ENCODE measurements at places on chromosomes 3 and 15. TPM values are rescaled to one million over a fixed set of nuclear protein-coding genes. Genes with fewer than 3 reads are reported as not detected.

ATP13A5 gene
- total RNA-seq: not detected

ARPP21 gene
- not detected for total RNA-seq

- no peaks in the 10 kb centered on the region for H3K27me3 ChIP-seq
- no peaks in the 10 kb centered on the region for H3K4me1 ChIP-seq
- H3K36me3 ChIP-seq: no peaks in the 10 kb centered on the region
- no peak overlapping the region for H3K27ac ChIP-seq
- no peak for DNase-seq
- H3K4me3 ChIP-seq: no peak overlapping the region
Observed at GRCh38 chr3:14534516-14535191, 5.5 kb downstream of the GRIP2 start.

- no peaks in the 10 kb centered on the region for H3K27me3 ChIP-seq
- no peak overlapping the region for H3K4me3 ChIP-seq
- DNase-seq: no peak
- no peaks in the 10 kb centered on the region for H3K36me3 ChIP-seq
Observed at GRCh38 chr3:31370681-31371080, 162.0 kb upstream of the STT3B start.

SLC25A20 gene
- total RNA-seq: 0.78 TPM

GRCh38 chr3:23164746-23165145 is 38.4 kb upstream of the UBE2E2 start:
- DNase-seq: no peak
- no peaks in the 10 kb centered on the region for H3K36me3 ChIP-seq
- no peak overlapping the region for H3K27ac ChIP-seq
- H3K27me3 ChIP-seq: no peaks in the 10 kb centered on the region

GRCh38 chr15:39672666-39673065 is 91.8 kb downstream of the THBS1 start:
- no peaks in the 10 kb centered on the region for H3K27me3 ChIP-seq
- H3K27ac ChIP-seq: no peak overlapping the region
- no peak for DNase-seq
- H3K4me1 ChIP-seq: peaks cover 3% of the 10 kb centered on the region
- no peaks in the 10 kb centered on the region for H3K36me3 ChIP-seq

SPTSSB gene
- total RNA-seq: 0.11 TPM

COPS2 gene
- total RNA-seq: 131 TPM

DNA sequence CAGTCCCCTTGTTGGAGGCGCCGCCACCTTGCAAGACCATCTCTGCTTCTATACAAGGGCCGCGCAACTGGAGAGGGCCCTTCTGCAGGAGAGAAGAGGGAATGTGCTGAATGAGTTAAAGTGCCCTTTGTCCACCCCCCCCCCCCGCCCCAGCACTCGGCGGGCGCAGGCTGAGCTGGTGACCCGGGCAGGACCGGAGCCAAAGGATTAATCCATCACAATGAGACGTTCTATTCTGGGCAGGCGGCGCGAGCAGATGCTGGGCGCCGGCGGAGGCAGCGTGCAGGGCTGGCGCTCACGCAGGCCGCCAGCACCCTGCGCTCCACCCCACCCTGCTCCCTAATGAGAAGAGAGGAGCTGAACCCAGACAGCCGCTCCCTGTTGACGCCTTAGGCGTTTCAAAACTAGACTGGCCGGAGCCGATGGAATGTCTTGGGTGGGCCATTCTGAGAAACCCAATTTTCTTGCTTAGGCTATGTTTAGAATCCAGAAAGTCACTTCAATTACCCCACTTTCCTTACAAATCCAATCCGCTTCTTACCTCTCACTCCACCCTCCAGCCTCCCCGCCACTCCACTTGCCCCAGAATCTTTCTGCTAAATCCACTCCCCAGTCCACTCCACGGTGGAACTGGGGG is 32.9 kb downstream of the GJD2 start:
- H3K36me3 ChIP-seq: no peaks in the 10 kb centered on the region
- no peak overlapping the region for H3K4me3 ChIP-seq
- no peak for DNase-seq
- peaks cover 17% of the 10 kb centered on the region for H3K27me3 ChIP-seq
- no peaks in the 10 kb centered on the region for H3K4me1 ChIP-seq

BOC gene
- not detected for total RNA-seq

GRCh38 chr3:43370293-43370980 is 84.1 kb downstream of the SNRK start:
- H3K4me3 ChIP-seq: no peak overlapping the region
- no peak overlapping the region for H3K27ac ChIP-seq
- H3K4me1 ChIP-seq: peaks cover 15% of the 10 kb centered on the region
- DNase-seq: no peak
- H3K36me3 ChIP-seq: no peaks in the 10 kb centered on the region

GRCh38 chr3:191696348-191696747 is 235.4 kb downstream of the PYDC2 start:
- H3K27ac ChIP-seq: no peak overlapping the region
- no peaks in the 10 kb centered on the region for H3K36me3 ChIP-seq
- H3K27me3 ChIP-seq: no peaks in the 10 kb centered on the region
- H3K4me3 ChIP-seq: no peak overlapping the region
- DNase-seq: no peak

FSTL1 gene
- total RNA-seq: not detected

DNA sequence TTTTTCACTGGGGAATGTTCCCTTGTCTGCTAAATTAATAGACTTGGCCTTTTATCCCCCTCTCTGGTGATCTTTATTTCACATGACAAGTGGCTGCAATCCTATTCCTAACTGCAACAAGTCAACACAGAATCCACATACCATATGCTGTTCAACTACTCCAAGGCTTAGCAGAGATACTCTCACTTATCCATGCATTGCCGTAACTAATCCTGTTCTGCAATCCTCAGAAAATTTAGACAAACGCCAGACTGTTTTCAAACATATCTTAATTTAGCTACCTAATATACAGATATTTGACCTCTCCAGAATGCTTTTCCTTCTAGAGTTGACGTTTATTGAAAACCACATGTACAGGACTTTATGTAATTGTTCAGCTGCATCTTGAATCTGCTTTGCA is 37.9 kb downstream of the EID1 start:
- peaks cover 4% of the 10 kb centered on the region for H3K27me3 ChIP-seq
- no peaks in the 10 kb centered on the region for H3K36me3 ChIP-seq
- H3K4me1 ChIP-seq: no peaks in the 10 kb centered on the region
- H3K4me3 ChIP-seq: no peak overlapping the region
- no peak overlapping the region for H3K27ac ChIP-seq

FYCO1 gene
- total RNA-seq: 20.1 TPM

EPHA6 gene
- total RNA-seq: not detected

GRCh38 chr3:183212565-183212964 is 40.5 kb upstream of the B3GNT5 start:
- no peak overlapping the region for H3K4me3 ChIP-seq
- H3K4me1 ChIP-seq: no peaks in the 10 kb centered on the region
- DNase-seq: peak; percentile 29
- H3K36me3 ChIP-seq: no peaks in the 10 kb centered on the region
- H3K27me3 ChIP-seq: no peaks in the 10 kb centered on the region

GRCh38 chr15:98375513-98376340 is 272.6 kb upstream of the IGF1R start:
- H3K27me3 ChIP-seq: no peaks in the 10 kb centered on the region
- no peak overlapping the region for H3K4me3 ChIP-seq
- H3K4me1 ChIP-seq: no peaks in the 10 kb centered on the region
- no peaks in the 10 kb centered on the region for H3K36me3 ChIP-seq

DNA sequence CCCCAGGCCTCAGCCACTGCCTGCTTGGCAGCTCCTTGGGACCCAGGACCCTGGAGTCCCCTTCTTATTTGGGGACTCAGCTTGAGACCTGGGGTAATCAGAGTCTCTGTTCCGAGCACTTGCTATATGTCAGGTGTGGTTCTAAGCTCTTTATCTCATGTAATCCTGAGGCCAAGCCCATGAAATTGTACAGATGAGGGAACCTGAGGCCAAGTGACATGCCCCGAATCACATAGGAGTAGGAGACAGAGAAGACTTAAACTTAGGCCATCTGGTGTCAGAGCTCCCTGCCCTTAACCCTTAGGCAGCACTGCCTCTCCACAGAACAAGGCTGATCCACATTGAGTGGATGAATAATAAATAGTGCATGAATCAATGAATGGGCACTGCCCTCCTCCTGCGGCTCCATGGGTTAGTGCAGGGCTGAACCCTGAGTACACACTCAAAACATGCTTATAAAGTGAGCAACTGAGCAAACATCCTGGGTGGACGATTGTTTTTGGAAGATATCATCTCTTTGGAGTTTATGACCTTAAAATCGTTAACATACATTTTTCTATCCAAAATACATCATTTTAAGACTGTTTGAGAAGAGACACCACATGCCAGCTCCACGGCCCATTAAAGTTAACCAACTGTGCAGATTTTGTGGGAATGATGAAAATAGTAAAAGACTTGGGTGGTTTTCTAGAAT is 33.2 kb upstream of the IQSEC1 start:
- no peak overlapping the region for H3K4me3 ChIP-seq
- H3K4me1 ChIP-seq: peaks cover 12% of the 10 kb centered on the region
- no peak overlapping the region for H3K27ac ChIP-seq
- no peaks in the 10 kb centered on the region for H3K36me3 ChIP-seq

DNA sequence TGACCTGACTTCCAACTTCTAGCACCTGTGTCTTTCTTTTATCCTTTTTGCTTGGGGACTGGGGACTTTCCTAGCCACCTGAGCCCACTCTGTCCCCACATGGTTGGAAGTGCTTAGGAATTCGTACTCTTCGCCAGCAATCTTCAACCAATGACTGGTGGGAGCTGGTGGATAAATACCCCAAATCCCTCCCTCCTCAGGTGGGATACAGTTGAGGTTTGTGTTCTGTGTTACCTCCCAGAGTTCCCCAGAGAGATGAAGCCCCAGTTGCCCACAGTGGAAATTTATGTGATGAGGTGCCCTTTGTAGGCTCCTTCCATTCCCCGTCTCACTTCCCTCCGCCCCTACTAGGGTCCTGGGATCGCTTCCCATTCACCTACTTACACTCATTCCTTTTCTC is 40.1 kb upstream of the CFAP161 start:
- H3K4me1 ChIP-seq: peaks cover 2% of the 10 kb centered on the region
- H3K4me3 ChIP-seq: no peak overlapping the region
- DNase-seq: no peak
- H3K36me3 ChIP-seq: no peaks in the 10 kb centered on the region
- H3K27me3 ChIP-seq: peaks cover 28% of the 10 kb centered on the region

GRCh38 chr3:115823083-115823482 is 199.8 kb downstream of the GAP43 start:
- H3K27me3 ChIP-seq: peaks cover 8% of the 10 kb centered on the region
- DNase-seq: no peak
- no peak overlapping the region for H3K4me3 ChIP-seq
- H3K27ac ChIP-seq: no peak overlapping the region
- H3K4me1 ChIP-seq: no peaks in the 10 kb centered on the region

C3orf20 gene
- total RNA-seq: 0.14 TPM

DNA sequence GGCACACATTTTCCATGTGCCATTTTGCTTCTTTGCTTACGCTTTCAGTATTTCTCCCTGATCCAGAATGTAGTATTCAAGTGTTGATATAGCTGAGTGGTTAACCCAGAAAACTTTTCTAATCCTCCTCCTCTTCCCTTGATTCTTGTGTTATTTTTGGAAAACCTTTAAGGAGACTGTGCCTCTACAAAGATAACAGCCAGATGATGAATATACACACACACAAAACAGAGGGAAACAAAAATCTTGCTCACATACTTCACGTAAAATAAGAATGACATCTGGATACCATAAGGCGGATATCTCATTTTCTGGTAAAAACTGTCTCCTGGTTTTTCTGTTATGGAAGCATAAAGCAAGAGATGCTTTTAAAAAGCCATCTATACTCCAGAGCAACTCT is 295.8 kb upstream of the THBS1 start:
- no peak overlapping the region for H3K4me3 ChIP-seq
- H3K27me3 ChIP-seq: peaks cover 4% of the 10 kb centered on the region
- H3K27ac ChIP-seq: no peak overlapping the region

CCR8 gene
- total RNA-seq: 2.1 TPM

CYP1A1 gene
- not detected for total RNA-seq

- no peak for DNase-seq
- H3K4me3 ChIP-seq: no peak overlapping the region
- no peaks in the 10 kb centered on the region for H3K4me1 ChIP-seq
- H3K36me3 ChIP-seq: no peaks in the 10 kb centered on the region
Observed at GRCh38 chr3:78046566-78046965, 1006.7 kb downstream of the ROBO2 start.

- no peaks in the 10 kb centered on the region for H3K27me3 ChIP-seq
- no peak for DNase-seq
- H3K4me3 ChIP-seq: no peak overlapping the region
Observed at GRCh38 chr15:26178640-26179220, 315.6 kb upstream of the ATP10A start.

ALDH1A2 gene
- total RNA-seq: not detected

DNA sequence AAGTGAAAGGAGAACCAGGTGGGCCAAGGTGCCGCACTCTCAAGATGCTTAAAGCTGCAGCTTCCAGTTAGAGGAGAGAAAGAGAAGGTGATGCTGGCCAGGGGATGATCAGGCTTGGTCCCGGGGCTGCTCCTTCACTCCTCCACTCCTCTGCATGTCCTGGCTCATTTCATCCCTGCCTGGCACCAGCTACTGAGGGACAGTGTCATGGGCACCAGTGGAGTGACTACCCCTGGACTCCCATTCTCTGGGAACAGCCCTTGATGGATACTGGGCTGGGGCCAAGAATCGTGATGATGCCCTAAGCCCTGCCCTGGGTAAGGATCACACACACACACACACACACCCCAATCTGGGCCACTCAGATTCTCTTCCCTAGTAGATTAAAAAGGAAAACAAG is 243.7 kb downstream of the UACA start:
- no peaks in the 10 kb centered on the region for H3K36me3 ChIP-seq
- H3K27ac ChIP-seq: no peak overlapping the region
- no peak overlapping the region for H3K4me3 ChIP-seq
- DNase-seq: no peak

TERB2 gene
- total RNA-seq: not detected
